ENCODE measurements at places on chromosomes 3 and 15.

DNA sequence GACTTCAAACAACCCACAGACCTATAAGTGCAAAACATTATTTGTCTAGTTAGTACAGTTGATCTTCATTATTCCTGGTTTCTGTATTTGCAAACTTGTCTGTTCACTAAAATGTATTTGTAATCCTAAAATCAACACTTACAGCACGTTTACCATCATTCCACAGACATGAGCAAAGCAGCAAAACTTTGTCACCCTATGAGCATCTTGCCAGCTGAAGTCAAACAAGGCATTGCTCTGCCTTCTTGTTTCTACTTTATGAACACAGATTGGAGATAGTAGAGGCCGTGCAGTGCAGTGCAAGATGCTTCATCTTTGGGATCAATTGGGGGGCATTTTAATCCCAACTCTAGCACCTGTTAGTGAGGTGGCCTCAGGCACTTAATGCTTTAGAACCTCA lies 202.1 kb downstream of the NLGN1 start:
- H3K4me3 ChIP-seq: no peak overlapping the region
- no peaks in the 10 kb centered on the region for H3K4me1 ChIP-seq
- H3K36me3 ChIP-seq: no peaks in the 10 kb centered on the region
- no peaks in the 10 kb centered on the region for H3K27me3 ChIP-seq
- H3K27ac ChIP-seq: no peak overlapping the region
- DNase-seq: no peak

GRCh38 chr15:25185156-25185710 lies 230.4 kb downstream of the SNRPN start:
- H3K4me3 ChIP-seq: no peak overlapping the region
- no peak overlapping the region for H3K27ac ChIP-seq
- H3K36me3 ChIP-seq: no peaks in the 10 kb centered on the region
- no peak for DNase-seq
- no peaks in the 10 kb centered on the region for H3K27me3 ChIP-seq
- no peaks in the 10 kb centered on the region for H3K4me1 ChIP-seq

- no peaks in the 10 kb centered on the region for H3K27me3 ChIP-seq
- peak overlapping the region; percentile 64 for H3K27ac ChIP-seq
- H3K4me3 ChIP-seq: peak overlapping the region; percentile 89
- DNase-seq: peak; percentile 30
These were observed 675 bp downstream of the PSMD6 start for GRCh38 chr3:64022451-64023186.

DNA sequence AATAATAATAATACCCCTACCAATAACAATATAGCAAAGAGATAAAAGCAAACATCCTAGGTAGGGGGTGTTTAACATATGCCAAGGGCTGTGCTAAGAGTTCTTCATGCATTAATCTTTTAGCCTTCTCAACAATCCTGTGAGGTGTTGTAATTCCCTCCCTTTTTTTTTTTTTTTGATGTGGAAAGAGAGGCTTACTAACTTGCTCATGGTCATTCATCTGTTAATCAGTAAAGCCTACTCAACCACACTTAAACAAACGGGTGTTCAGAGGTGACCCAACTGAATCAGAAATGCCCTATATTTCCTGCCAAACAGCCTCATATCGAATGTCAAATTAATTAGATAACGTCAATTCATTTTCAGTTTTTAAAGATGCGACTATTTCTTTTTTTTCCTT lies 232.1 kb downstream of the CTNNB1 start:
- no peak overlapping the region for H3K4me3 ChIP-seq
- H3K27ac ChIP-seq: no peak overlapping the region

- no peaks in the 10 kb centered on the region for H3K4me1 ChIP-seq
- no peak for DNase-seq
- H3K27me3 ChIP-seq: no peaks in the 10 kb centered on the region
- H3K27ac ChIP-seq: no peak overlapping the region
- H3K36me3 ChIP-seq: peaks cover 3% of the 10 kb centered on the region
These were observed 16.3 kb downstream of the GCSAM start for GRCh38 chr3:112116748-112117186.

GRCh38 chr3:168878655-168879054 lies 782.9 kb upstream of the GOLIM4 start:
- H3K4me3 ChIP-seq: no peak overlapping the region
- H3K4me1 ChIP-seq: peaks cover 12% of the 10 kb centered on the region
- no peak for DNase-seq
- H3K27me3 ChIP-seq: no peaks in the 10 kb centered on the region

GRCh38 chr15:78345396-78346125 lies 5.4 kb downstream of the CRABP1 start:
- H3K27ac ChIP-seq: no peak overlapping the region
- no peak overlapping the region for H3K4me3 ChIP-seq
- H3K4me1 ChIP-seq: peaks cover 5% of the 10 kb centered on the region
- DNase-seq: no peak

DNA sequence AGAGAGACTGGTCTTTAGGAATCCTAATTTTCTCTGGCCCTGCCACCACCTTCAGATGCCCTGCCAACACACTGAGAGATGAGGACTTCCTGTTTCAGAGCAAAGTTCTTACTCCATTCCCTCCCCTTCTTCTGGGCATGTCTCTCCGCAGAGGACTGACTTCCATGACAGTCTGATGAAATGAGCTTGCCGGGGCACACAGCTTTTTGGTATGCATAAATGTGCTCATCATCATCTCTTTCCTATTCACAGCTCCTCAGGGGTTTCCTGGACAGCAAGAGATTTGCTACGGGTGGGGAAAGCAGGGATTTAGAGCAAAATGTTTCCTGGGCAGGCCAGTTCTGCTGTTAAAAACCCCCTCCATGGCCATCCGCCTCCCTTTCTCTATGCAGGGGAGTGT lies 27.6 kb upstream of the SEMA6D start:
- H3K4me1 ChIP-seq: no peaks in the 10 kb centered on the region
- H3K4me3 ChIP-seq: no peak overlapping the region
- no peaks in the 10 kb centered on the region for H3K27me3 ChIP-seq
- no peak overlapping the region for H3K27ac ChIP-seq

GRCh38 chr3:49554633-49555265 lies 472 bp downstream of the BSN start:
- DNase-seq: no peak
- H3K4me3 ChIP-seq: peak overlapping the region; percentile 40
- H3K27ac ChIP-seq: no peak overlapping the region
- peaks cover 26% of the 10 kb centered on the region for H3K27me3 ChIP-seq
- no peaks in the 10 kb centered on the region for H3K36me3 ChIP-seq

- H3K36me3 ChIP-seq: no peaks in the 10 kb centered on the region
- H3K27ac ChIP-seq: no peak overlapping the region
- DNase-seq: no peak
- H3K4me3 ChIP-seq: no peak overlapping the region
These were observed 61.5 kb downstream of the ASB7 start for GRCh38 chr15:100663915-100664281.

DNA sequence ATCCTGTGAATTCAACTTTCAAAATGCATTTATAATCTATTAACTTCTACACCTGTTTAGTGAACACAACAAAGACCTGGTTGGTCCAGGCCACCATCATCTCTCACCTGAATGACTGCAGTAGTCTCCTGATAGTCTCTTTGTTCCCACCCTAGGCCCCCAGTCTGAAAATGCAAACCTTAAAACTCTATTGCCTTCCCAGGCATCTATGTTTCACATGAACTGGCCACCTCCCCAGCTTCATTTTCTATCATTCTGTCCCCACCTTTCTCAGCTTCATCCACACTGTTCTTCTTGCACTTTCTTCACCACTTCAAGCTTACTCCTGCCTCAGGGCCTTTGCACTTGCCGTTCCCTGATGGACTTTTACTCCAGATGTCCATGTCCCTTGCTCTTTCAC lies 45.0 kb downstream of the CLSTN2 start:
- no peak overlapping the region for H3K27ac ChIP-seq
- H3K4me3 ChIP-seq: no peak overlapping the region
- no peaks in the 10 kb centered on the region for H3K4me1 ChIP-seq
- no peak for DNase-seq
- no peaks in the 10 kb centered on the region for H3K36me3 ChIP-seq

DNA sequence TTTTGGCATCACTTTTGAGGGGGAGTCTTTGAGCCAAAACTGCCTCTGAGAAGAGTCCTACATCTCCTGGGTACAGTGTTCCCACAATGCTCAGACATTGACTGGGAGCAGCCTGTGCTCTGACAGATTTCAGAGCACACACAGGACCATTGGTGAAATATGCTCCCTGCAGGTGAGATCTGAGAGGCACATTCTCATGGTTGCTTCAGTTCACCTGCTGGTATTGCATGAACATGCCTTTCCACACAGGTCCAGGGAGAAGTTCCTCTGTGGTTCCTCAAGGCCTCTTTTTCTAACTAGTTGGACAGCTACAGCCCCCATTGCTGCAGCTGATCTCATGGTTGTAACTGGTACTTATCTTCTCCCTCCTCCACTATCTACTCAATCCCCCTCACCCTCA lies 37.0 kb downstream of the FOXL2 start:
- H3K36me3 ChIP-seq: no peaks in the 10 kb centered on the region
- no peak overlapping the region for H3K27ac ChIP-seq
- peak; percentile 23 for DNase-seq
- no peaks in the 10 kb centered on the region for H3K27me3 ChIP-seq
- H3K4me3 ChIP-seq: no peak overlapping the region
- peaks cover 3% of the 10 kb centered on the region for H3K4me1 ChIP-seq

DNA sequence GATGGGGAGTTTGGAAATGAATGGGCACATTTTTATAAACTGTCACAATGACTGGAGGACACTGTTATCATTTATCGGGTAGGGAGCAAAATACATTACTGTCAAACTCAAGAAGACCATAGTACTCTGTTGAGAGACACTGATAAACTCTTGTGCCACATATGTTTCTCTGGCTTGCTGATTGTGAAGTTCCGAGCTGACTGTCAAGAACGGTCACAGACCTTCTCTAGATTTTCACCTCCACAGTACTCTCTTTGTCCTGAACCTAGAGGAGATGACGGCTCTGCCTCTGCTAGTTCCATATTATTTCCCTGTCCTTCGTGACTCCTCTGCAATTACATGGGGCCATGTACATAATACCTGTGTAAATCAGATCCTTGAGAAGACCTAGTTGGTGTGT lies 451.9 kb downstream of the LPP start:
- no peak for DNase-seq
- H3K4me1 ChIP-seq: no peaks in the 10 kb centered on the region
- no peaks in the 10 kb centered on the region for H3K27me3 ChIP-seq
- H3K4me3 ChIP-seq: no peak overlapping the region
- H3K36me3 ChIP-seq: peaks cover 18% of the 10 kb centered on the region

DNA sequence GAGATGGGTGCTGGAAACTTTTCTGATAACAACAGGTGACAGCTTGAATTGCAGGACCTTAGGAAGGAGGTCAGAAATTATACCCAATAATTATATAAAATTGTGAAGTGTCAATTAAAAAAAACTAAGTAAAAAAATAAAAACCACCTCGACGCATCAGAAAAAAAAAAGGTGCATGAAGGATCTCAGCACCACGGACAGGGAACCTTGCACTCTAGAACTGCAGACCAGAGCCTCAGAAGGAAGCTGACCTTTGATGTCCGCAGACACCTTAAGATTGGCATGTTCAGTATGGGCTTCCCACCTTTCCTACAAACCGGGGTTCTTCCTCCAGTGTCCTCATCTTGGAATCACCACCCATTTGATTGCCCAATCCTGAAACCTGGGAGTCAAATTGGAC lies 60.9 kb downstream of the SCN10A start:
- H3K27me3 ChIP-seq: no peaks in the 10 kb centered on the region
- H3K4me3 ChIP-seq: no peak overlapping the region
- DNase-seq: no peak
- H3K4me1 ChIP-seq: no peaks in the 10 kb centered on the region
- no peaks in the 10 kb centered on the region for H3K36me3 ChIP-seq

- H3K27me3 ChIP-seq: no peaks in the 10 kb centered on the region
- DNase-seq: no peak
- no peak overlapping the region for H3K27ac ChIP-seq
- no peak overlapping the region for H3K4me3 ChIP-seq
These were observed 4.8 kb downstream of the ARF4 start for GRCh38 chr3:57592306-57592705.

GRCh38 chr3:126256251-126256650 lies 75.9 kb upstream of the ALDH1L1 start:
- no peak overlapping the region for H3K4me3 ChIP-seq
- no peak overlapping the region for H3K27ac ChIP-seq
- H3K36me3 ChIP-seq: no peaks in the 10 kb centered on the region

- no peaks in the 10 kb centered on the region for H3K27me3 ChIP-seq
- H3K36me3 ChIP-seq: no peaks in the 10 kb centered on the region
- H3K4me3 ChIP-seq: no peak overlapping the region
- no peaks in the 10 kb centered on the region for H3K4me1 ChIP-seq
- no peak for DNase-seq
These were observed 330.9 kb upstream of the THBS1 start for GRCh38 chr15:39250001-39250400.

GRCh38 chr15:62849316-62850106 lies 193.0 kb upstream of the TPM1 start:
- no peak overlapping the region for H3K4me3 ChIP-seq
- no peaks in the 10 kb centered on the region for H3K27me3 ChIP-seq
- H3K36me3 ChIP-seq: no peaks in the 10 kb centered on the region

GRCh38 chr15:77825546-77825945 lies 192.8 kb upstream of the LINGO1 start:
- H3K4me1 ChIP-seq: peaks cover 27% of the 10 kb centered on the region
- H3K27me3 ChIP-seq: peaks cover 29% of the 10 kb centered on the region
- DNase-seq: no peak
- H3K4me3 ChIP-seq: no peak overlapping the region

DNA sequence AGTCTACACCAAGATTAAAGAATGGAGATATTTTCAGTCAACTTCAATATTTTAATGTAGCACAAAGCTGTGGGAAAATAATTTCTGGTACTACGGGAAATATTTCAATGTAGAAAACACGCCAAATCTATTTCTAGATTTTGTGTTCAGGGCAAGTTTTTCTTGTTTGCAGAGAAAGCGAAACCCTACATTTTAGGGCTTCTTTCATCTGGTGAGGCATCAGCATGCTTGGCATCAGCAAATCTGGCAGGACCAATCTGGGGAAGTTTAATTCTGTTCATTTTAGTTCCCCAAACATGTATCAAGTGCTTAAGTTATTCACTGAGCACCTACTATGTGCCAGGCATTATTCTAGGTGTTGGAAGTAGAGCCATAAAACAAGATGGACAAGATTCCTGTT lies 30.3 kb downstream of the CLRN1 start:
- H3K4me1 ChIP-seq: no peaks in the 10 kb centered on the region
- no peaks in the 10 kb centered on the region for H3K27me3 ChIP-seq
- no peak for DNase-seq
- H3K36me3 ChIP-seq: no peaks in the 10 kb centered on the region
- H3K27ac ChIP-seq: no peak overlapping the region

DNA sequence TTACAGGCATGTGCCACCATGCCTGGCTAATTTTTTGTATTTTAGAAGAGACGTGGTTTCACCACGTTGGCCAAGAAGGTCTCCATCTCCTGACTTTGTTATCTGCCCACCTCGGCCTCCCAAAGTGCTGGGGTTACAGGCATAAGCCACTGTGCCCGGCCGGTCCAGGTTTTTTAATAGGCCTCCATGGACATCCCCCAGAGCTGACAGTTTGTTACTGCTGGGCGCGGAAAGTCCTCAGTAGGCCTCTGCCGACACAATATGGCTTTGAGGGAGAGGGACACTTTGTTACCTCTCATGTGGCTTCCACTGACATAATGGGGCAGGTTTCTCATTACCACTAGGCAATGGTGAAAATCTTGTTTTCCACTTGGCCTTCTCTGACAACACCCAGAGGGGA lies 152.0 kb downstream of the WNT7A start:
- H3K27me3 ChIP-seq: no peaks in the 10 kb centered on the region
- no peak for DNase-seq
- no peak overlapping the region for H3K4me3 ChIP-seq
- H3K36me3 ChIP-seq: no peaks in the 10 kb centered on the region

- H3K36me3 ChIP-seq: peaks cover 11% of the 10 kb centered on the region
- peaks cover 21% of the 10 kb centered on the region for H3K27me3 ChIP-seq
- DNase-seq: no peak
- no peak overlapping the region for H3K27ac ChIP-seq
- peaks cover 12% of the 10 kb centered on the region for H3K4me1 ChIP-seq
These were observed 1.5 kb upstream of the SNX22 start for GRCh38 chr15:64149893-64150578.
